ENCODE measurements at places on chromosomes 2 and 18.

DNA sequence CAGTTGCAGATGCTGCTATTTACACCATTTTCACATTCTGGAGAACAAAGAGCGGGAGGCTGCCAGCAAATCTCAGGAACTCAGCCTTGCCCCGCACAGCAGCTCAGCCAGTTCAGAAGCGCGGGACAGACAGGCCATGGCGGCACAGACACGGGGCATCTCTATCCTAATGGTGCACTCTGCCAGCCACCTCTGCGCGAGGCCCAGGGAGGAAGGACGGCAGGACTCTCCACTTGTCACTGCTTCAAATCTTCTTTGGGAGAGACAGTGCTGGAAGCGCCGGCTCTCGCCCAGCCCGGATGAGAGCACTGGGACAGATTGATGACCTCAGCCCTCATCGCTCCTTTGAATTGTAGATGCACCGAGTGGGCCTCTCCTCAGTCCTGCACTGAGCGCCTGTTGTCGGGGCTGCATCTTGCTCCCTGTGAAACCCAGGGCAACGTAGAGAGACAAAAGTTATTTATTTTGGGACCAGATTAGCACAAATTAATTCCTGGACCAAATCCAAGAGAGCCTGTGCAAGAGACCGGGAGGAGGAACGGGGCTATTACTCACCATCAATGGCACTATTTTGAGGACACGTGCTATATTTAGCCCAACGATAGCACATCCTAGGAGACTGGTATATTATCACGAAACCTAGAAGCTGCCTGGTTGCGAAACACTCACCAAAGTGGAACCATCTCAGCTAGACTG lies 211.4 kb upstream of the SMIM21 start:
- no peak for DNase-seq

DNA sequence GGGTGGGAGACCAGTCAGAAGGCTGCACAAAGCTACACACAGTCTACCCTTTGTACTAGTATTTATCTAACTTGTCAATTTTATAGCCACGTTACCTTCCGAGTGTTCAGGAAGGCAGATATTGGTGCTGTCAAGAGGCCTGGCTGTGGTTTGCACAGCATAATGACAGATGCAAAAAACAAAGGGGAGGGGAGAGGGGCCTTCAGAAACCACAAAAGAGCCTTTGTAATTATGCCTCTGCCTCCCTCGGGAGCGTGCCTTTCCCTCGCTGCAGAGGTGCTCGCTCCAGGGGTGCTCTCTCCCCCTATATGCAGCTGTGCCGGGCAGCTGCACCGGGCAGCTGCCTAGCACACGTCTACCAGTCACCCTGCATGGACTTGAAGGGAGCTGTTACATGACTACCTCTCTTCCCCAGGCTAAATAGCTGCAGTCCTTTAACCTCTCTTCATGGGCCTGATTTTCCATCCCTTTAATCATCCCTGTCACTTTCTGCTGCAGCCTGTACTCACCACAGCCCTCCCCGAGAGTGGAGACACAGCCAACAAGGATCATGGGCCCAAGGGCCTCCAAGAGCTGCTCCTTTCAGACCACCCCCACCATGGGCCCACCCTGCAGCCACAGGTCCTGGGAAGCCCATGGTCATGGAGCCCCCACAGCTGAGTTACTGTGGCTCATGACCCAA lies 168.4 kb upstream of the PKDCC start:
- no peak for DNase-seq

DNA sequence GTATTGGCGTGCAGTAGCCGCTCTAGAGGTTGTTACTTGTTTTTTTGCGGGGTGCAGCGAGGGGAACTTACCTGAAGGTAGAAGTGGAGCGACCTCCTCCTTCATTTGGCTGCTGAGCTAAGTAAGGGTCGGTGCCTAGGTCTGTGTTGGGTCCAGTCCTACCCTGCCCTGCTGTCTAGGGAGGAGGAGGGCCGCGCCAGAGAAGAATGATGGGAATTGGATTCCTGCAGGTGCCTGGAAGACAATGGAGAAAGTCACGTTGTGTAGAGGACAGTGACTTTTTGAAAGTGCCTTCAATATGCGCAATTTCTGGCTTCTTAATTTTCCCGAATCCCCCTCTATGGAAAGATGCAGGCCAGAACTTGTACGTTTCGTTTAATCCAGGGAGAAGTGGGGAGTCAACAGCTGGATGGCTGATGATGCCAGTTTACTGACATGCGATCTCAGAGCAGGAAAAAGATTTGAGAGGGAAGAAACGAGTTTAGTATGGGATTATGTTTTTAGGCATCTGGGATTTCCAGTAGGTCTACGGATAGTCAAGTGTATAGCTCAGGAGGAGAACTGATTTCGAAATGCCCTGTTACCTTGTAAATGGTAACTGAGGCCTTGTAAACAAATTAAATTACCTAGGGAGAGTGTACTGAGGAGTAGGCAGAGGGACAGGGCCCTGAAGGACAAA lies 653 bp downstream of the MRPS9 start:
- no peak for DNase-seq

DNA sequence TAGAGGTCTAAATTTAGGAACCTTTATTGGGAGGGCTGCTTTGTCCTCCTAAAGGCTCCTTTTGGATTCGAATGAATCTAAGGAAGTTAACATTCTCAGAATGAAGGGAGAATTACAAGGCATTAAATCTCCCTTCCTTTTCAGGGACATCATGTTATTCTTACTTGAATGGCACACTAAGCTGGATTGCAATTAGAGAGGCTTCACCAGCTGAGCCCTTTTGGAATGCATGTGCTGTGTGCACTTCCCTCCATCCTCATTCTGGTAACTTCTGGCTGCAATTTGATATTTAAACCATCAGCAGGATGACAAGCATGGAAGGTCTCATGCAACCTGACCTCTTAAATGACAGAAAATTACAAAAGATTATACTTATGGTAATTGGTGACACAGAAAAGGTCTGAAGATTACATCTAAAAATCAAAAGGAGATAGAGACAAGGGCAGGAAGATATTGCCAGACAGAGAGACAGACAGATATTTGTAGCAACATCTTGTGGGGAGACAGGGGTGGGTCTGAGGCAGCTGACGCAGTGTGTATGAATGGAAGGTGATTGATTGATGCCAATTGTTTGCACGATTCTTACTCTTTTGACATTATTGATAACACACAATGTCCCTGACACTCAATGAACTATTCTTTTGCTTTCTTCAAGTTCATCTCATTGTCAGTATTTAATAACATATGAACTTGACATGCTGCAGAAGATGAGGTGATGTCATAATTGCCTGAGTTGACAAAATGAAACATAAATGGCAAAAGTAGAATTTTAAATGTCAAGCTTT lies 570.8 kb upstream of the GYPC start:
- DNase-seq: no peak

DNA sequence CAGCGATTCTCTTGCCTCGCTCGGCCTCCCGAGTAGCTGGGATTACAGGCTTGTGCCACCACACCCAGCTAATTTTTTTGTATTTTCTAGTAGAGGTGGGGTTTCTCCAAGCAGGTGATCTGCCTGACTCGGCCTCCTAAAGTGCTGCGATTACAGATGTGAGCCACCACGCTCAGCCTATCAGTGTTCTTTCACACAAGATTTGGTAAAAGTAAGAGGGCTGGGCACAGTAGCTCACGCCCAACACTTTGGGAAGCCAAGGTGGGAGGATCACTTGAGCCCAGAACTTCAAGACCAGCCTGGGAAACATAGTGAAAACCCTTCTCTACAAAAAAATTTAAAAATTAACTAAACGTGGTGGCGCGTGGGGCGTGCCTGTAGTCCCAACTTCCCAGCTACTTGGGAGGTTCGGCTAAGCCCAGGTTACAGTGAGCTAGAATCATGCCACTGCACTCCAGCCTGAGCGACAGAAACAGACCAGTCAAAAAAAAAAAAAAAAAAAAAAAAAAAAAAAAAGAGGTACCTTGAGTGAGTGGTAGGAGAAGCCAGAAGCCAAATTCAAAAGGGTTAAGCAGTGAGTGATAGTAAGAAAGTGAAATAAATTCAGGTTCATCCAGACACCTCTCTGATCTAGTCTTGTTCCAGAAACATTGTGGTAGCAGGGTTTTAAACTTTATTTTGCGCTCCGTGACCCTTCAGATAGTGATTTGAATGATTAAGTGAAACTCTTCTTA lies 981 bp downstream of the MRPL53 start:
- no peak for DNase-seq

GRCh38 chr18:37584952-37585695 lies 19.5 kb upstream of the CELF4 start:
- DNase-seq: no peak

DNA sequence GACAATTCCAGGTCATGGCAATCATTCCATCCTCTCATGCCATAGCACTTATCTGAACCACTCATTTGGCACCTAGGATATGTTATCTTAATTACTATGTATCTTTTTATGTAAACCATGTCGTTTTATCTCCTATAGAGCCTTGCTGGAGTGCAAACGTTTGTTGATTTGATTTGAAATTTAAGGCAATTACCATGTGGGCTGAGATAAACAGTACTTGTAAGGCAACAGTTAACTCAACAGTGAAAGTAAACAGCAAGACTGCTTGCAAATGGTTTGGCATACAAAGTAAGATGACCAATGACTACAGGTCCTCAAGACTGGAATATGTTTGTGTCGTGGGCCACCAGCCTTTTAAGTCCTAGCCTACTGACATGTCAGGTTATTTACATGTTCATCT lies 133.7 kb upstream of the ZFP36L2 start:
- no peak for DNase-seq

GRCh38 chr2:62102402-62102920 lies 93.5 kb upstream of the B3GNT2 start:
- DNase-seq: no peak

GRCh38 chr2:37250869-37251740 lies 19.6 kb downstream of the NDUFAF7 start:
- DNase-seq: no peak

GRCh38 chr2:109660046-109660860 lies 46.1 kb downstream of the SOWAHC start:
- DNase-seq: no peak

- no peak for DNase-seq
These were observed 44.0 kb downstream of the KIF3C start for GRCh38 chr2:25938345-25938744.

DNA sequence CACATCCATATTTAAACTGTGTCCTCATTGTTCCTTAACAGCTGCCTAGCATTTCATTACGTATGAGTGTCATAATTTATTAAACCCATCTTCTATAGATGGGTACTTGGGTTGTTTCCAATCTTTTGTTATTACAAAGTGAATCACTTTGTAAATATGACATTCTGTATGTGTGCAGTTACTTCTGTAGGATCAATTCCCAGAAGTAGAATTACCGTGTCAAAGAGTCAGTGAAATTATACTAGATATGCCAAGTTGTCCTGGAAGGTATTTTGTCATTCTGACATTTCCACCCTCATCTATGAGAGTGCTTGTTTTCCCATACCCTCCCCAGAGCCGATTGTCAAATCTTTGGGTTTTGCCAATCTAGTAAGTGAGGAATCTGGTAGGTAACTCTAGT lies 194.5 kb upstream of the APCDD1 start:
- no peak for DNase-seq

- no peak for DNase-seq
These were observed 35.7 kb downstream of the CELF4 start for GRCh38 chr18:37529863-37530262.

DNA sequence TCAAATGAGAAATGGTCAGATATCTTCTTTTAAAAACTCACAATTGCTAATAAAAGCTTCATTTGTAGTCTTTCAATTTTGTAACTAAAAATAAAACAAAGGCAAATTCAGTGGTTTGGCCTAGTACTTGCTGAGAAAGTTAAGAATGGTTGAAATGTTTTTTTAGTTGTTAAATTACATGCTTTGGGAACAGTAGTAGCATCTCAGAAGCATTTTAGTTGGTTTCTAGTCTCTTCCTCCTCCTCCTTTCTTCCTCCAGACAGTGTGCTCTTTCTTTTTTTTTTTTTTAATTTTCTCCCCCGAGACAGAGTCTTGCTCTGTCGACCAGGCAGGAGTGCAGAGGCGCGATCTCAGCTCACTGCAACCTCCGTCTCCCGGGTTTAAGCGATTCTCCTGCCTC lies 9.8 kb downstream of the TRAK2 start:
- no peak for DNase-seq

GRCh38 chr2:56088411-56088810 lies 95.4 kb upstream of the CCDC85A start:
- DNase-seq: no peak

DNA sequence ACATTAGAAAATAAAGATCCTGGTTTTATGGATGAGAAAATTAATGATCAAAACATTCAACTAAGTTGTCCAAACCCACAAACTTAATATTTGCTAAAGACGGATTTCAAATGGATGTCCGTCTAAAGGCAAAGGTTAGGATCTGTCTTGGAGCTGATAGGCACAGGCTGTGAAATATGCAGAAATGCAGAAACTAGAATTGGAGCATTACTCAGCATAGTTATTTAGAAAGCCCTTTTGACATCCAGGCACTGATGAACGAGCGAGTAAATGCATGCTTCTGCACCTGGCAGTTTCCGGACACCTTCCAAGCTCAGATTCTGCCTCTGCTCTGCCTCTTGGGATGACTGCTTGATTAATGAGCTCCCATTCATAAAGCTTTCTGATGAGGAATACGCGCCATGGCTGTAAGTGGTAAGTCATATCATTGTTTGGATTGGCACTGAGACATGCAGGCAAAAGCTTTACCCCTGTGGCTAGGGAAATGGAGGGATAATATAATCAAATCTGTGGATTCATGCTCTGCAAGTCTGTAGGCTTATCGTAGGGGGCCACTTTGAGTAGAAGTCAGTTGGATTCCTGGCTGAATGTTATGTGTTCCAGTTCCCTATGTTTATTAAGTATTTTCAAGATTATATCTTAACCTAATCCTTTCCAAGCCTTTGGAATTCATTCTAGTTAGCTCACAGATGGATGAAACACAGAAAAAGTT lies 2176.3 kb upstream of the CELF4 start:
- DNase-seq: no peak

DNA sequence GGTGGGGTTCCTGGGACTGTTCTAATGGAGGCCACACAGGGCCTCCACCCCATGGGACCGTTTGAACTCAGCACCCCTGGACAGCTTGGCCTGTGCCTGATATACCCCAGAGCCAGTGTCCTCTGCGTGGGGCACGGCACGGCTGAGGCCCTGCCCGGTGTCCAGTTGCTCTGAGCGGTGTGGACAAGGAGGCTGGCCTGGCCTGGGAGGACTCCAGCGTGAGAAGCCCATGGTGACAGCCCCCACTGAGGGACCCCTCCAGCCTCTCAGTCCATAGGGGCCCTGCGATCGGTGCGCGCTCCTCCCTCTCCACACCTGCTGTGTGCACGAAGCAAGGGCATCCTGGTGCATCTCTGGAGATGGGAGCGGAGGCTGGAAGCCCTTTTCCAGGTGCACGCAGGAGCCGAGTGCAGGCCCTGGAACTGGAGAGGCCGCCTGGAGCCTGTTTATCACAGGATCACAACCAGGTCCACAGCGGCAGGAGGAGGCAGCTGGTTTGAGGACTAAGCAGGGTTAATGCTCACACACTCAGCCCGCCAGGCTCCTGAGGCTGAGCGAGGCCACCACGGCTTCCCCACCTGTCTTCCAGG lies 120.2 kb downstream of the PTGR3 start:
- DNase-seq: no peak

Measured in AG09319 (cell line).